ENCODE measurements at places on chromosomes 4 and X.

DNA sequence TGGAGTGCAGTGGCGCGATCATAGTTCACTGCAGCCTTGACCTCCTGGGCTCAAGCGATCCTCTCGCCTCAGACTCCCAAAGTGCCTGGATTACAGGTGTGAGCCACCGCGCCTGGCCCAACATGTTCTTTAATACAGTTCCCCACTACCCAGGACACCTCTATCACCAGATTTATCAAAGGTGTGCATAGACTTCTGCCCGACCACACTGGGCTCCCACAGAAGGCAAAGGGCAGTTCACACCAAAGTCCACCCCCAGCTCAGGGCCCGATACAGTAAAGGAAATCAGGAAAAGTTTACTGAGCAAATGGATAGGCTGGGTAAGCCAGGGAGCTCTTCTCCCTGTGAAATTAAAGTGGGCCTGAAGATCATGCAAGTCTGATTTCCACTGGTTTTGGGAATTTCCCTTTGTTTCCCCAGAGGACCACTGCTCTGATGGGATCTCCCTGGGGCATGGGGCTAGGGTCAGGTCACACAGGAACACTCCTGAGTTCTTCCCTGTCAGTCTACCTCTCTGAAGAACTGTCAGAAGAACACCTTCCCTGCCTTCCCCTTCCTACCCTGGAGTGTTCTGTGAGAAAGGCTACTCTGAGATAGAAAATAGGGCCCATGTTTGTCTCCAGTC, 17.7 kb upstream of the PIM2 start:
- no peak for DNase-seq

DNA sequence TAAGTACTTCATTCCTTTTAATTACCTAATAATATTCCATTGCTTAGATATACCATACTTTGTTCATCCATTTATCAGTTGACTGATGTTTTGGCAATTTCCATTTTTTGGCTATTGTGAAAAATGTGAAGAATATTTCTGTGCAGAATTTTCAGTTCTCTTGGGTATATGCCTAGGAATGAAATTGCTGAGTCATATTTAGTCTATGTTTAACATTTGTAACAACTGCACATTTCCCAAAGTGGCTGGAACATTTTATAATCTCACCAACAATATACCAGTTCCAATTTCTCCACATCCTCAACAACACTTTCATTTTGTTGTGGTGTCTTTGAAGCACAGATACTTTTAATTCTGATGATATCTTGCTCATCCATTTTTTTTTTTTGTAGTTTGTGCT, 215.5 kb downstream of the PDGFC start:
- no peak for DNase-seq

DNA sequence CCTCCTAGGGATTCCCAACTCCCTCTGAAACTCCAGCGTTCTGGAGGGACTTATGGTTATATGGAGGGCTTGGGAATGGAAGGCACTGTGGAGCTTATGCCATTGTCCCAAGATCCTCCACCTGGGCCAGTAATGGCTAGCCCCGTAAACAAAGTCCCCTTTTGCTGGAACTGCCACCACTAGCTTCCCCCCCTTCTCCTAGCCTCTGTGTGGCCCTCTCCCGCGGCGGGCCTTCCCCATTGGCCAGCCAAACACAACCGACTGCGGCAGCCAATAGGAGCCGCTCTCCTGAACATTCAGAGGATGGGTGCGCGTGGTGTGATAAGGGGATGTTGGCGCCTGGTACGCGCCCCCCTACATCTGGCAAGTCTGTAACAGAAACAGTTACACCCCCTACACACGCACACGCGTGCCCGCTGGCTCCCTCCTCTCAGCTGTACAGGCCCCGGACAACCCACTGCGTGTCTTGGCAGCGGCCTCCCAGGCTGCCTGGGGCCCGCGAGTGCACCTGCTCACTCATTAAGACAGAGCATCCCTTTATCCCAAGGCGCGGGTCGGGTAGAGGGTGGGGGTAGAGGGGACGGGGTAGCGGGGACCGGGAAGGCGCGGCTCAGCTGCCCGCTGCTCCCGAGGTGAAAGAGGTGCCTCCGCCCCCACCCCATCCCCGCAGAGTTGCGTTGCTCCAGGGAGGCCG, 863 bp upstream of the RAB33A start:
- no peak for DNase-seq

DNA sequence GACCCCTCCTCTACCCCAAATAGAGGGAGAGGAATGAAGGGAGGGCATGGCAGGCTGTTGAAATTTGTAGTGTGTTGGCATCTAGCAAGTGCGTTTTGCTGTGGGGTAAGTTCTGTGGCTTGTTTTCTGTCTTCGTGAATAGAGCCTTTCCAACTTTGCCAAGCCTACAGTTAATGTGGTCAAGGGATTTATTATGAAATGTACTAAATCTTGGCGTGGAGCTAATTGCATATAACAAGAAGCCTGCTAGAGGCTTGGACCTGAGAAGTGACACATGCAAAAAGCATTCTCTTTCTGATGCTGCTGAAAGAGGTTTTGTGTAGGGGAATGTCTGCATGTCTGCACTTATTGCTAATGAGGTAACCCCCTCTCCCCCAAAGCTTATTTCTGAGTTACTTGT, 132.2 kb downstream of the BMPR1B start:
- no peak for DNase-seq

DNA sequence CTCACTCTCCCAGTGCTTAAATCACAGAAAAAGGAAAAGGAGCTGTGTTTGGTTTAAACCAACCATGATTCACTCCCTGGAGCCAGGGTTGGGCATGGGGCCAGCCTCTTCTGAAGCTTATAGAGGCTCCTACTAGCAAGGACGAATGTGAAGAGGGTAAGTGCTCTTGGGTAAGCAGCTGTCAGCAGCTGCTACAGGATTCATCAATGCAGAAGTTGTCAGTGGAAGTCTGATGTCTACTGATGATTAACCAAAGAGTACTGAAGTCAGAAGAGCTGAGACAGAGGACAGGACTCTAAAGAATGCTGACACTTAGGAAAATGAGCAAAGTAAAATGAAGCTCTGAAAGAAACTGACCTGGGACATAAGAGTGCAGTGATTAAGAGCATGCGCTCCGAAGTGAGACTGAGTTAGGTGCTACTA, 32.7 kb upstream of the JADE1 start:
- DNase-seq, result no peak

DNA sequence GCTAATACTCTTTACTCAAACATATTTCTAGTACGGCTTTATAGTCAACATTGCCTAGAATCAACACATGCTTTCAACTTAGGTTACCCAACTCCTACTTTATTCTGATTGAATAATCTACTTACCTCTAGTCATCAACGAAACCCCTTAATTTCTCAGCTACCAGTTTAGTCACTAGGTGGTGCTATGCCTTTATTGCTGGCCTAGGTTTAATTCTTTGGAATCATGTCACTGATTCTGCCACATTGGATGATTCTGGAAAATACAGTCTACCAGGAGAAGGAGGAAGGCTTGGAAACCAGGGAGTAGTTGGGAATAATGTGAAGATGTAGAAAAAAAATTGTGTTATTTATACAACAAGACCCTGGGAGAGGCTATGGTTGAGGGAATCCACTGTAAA, 167.7 kb downstream of the DCAF12L2 start:
- DNase-seq, result no peak

GRCh38 chr4:6191448-6192130, 8.8 kb downstream of the JAKMIP1 start:
- DNase-seq, result no peak

DNA sequence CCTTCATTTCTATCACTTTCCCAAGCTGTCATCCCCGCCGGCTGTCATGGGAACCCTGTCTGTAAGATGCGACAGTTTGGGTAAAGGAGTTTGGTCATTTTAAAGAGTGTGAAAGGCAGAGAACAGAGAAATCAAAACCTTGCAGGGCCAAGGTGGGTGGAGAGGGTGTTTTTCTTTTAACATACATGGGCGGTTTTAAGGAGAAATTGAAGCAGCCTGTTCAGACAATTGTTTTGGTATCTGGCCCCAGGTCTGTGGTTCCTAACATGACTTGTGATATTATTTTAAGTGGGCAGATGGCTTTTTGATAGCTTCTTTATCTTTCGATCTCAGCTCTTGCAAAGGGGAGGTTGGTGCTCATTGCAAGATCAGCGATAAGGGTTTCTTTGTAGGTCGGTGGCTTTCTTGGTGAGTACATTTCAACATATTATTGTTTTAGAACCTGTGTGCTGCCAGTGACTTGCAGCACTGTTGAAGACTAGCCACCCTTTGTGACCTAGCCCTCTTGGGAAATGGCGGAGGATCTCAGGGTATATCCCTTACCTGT, 3.7 kb downstream of the PPP1R3F start:
- no peak for DNase-seq

GRCh38 chr4:186765673-186766546, 42.3 kb upstream of the FAT1 start:
- DNase-seq, result no peak

GRCh38 chrX:13430136-13430827, 110.4 kb upstream of the ATXN3L start:
- DNase-seq, result no peak

DNA sequence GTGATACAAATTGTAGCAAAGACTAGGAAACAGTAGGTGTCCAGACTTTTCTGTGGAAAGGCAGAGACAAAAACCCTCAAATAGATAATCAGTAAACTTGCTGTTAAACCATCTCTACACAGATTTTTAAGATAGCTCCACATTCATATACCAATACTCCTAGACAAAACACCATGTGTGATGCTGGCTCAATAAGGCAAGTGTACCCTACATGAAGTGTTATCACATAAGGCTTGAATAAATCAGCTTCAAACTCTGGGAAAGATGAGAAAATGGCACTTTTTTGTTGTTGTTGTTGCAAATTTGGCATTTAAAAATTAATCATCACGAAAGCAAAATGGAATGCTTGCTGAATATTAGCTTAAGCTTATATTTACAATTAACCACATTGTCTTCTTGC, 45.1 kb downstream of the DRD5 start:
- DNase-seq, result no peak

- no peak for DNase-seq
Observed at GRCh38 chr4:167000141-167000852, 234.0 kb downstream of the SPOCK3 start.

DNA sequence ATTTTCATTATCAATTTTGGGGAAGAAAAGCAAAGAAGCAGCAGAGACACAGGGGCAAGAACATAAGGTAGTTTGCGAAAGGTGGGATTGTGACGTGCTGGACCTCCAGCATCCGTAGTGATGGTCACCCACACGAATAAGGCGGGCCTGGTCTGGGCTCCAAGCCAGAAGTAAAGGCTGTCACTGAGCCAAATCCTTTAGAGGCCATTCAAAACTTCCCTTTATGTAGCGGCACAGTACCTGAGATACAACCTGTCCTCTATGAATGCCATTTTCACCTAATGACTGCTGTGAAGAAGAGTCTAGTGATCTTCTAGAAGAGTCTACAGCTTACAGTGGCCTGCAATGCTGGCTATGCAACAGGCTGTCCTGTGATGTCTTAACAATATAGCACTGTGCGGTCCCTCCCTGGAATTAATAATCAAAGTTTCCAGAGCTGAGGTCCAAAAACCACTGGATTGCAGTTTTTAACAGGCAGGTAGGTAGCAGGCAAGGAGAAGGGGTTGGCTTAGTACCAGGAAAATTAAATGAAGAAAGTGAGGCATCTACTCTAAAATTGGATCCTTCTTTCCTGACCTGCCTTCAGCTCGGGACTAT, 56.2 kb downstream of the TRIML1 start:
- DNase-seq, result no peak

DNA sequence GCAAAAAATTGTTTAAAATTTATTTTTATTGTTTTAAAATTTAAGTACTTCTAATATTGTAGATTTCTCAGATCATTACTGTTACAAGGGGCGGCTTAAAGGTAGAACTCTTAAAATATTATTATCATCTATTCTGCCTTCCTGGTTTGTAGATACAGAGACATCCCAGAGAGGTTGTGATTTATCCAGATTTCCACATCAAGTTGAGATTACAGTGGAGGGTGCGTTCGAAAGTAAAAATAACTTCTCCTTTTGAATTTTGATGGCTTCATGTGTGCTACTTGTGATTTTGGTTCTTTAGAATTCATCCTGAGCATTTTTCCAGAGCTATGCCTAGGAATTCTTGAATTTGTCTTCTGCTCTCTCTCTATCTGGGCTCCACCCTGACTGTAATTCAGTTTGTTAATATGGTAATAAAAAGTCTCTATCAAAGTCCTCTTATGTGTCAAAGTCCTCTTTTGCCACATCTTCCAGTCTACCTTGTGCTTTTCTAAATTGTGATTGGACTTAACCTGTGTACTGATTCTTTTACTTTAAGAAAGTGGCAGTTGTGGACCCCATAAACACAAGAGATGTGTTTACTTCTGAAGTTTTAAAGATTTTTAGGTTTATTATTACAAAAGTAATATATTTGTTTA, 37.2 kb downstream of the CLCN3 start:
- no peak for DNase-seq

DNA sequence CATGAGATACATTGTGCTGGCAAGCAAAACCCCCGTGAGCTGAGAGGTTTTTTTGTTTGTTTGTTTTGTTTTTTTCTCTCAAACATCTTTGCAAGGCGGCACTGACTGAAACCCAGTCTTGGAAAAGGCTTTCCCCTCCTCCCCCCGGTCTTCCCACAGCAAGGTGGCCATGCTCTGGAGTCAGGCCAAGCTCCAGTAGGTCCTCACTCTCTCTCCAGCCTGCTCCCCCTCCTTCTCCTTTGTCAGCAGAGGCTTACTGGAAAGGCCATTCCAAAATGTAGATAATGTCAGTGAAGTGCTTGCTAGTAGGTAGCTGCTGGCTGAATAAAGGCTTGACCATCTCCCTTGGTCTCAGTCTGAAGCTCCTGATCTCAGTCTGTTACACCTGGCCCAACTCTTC, 32.6 kb downstream of the FRMPD3 start:
- no peak for DNase-seq

DNA sequence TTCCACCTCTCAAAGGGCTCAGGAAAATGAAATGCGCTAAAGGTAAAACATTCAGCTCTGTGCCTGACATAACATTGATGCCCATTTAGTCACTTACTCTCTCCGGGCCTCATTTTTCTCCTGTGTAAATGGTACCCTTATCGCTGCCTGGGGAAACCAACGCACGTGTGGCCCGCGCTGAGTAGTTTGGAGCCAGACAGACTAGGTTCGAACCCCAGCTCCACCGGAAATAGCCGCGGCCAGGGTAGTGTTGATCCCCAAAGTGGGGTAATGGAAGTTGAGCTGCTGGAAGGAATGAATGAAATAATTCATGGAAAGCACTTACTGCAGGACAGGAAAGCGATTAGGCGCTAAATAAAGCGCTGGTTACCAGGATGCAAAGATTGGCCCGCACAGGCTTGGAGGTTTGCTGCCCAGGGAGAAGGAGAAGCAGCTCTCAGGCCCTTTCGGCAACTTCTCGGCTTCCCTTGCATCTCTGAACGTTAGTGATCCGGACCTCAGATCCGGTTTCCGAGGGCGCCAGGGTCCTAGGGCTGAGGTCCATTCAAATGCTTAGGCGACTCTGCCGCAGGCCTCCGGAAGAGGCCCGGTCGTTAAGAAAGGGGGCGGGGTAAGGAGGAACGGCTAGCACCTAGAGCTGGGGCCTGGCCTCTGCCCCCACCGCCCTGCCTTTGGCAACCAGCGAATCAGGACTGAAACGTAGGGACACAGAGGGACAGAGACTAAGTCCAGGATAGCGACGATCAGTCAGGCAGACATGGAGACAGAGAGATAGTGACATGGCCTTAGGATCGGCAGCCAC, 13.3 kb downstream of the NKX3-2 start:
- DNase-seq, result no peak

GRCh38 chr4:86891762-86892635, at the start of gene C4orf36:
TSS of gene C4orf36 (minus strand) at chr4:86892422. CDS start at chr4:86891520, 902 bp downstream.
- no peak for DNase-seq
